NCI-H524 (cell line): ENCODE measurements at places on chromosomes 13 and 19.
A peak's percentile ranks its signal among the peaks of the same experiment; 100 is the strongest.

DNA sequence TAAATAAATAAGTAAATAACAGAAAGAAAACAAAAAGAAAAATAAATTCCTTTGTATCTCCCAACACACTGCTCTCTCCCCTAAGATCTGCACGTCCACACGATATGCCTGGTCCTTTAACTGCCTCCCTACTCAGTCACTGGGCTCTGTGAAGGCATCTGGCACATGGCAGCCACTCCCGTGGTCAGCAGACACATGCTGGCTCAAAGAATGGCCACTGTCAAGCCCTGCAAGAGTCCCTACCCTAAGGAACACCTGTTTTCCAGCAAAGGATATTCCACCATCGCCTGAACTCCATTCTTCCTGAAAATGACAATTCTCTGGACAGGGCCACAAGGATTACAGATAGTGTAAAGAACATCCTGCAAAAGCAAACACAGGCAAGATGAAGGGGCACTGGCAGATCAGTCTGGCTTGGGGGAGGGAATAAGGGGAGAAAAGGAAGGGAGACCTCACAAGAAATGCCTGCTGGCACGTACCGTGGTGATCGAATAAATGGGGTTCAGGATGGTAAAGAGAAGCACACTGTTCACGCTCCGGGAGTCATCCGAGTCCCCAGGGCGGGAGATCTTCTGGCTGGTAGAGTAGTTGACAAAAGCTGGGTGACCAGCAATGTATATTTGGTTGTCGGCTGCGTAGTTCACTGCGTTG lies 4.3 kb downstream of the HNRNPL start:
- DNase-seq: no peak

GRCh38 chr19:13026462-13027370 lies 31.4 kb downstream of the NFIX start:
- DNase-seq: no peak

- DNase-seq: peak; percentile 24
These were observed 581.3 kb downstream of the DACH1 start for GRCh38 chr13:71285700-71286099.

DNA sequence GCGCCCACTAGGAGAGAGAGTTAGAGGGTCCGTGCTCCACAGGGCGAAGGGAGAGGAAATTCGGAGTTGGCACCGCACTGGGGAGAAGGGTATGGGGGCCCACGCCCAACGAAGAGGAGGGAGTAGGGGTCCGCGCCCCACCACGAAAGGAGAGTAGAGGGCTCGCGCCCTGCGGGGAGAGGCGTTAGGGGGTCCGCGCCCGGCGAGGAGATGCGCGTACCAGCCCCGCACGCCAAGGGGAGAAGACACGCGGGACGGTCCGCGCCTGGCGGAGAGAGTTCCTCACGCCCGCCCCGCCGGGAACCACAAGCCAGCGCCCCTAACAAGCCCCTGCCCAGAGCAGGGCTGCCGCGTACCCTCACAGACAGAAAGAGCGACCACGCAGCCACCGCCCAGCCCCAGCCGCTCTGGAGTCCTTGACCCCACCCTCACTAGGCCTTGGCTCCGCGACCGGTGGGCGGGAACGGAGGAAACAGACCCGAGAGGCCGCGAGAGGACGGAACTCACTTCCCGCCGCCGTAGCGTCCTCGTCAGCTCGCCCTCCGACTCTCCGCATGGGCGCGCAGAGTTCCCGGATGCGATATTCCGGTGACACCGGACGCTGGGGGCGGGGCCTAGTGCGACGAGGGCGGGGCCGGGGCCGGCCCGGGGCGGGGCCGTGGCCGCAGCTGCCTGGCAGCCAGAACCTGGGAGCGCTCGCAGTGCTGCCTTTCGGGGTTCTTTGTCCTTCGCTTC lies 20.0 kb upstream of the ZSCAN18 start:
- no peak for DNase-seq

DNA sequence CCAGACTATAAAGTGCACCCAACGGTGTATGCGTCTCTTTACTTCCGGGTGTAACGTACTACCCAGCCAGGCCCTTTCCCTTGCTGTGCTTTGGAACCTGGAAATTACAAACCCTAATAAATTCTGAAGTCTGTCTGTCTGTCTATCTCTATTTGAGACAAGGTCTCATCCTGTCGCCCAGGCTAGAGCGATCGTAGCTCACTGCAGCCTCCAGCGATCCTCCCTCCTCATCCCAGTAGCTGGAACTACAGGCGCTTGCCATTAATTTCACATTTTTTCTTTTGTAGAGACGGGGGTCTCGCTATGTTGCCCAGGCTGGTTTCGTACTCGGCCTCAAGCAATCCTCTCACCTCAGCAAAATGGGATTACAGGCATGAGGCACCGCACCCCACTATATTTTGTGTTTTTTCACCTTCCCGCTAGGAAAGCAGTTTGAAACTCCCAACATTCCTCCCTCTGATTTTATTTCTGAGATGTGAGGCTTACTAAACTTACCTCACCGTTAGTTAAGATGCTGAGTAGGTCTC lies 469 bp upstream of the RNF6 start:
- DNase-seq: no peak

- DNase-seq: peak; percentile 35
These were observed 12.1 kb upstream of the CEACAM8 start for GRCh38 chr19:42606660-42607351.

DNA sequence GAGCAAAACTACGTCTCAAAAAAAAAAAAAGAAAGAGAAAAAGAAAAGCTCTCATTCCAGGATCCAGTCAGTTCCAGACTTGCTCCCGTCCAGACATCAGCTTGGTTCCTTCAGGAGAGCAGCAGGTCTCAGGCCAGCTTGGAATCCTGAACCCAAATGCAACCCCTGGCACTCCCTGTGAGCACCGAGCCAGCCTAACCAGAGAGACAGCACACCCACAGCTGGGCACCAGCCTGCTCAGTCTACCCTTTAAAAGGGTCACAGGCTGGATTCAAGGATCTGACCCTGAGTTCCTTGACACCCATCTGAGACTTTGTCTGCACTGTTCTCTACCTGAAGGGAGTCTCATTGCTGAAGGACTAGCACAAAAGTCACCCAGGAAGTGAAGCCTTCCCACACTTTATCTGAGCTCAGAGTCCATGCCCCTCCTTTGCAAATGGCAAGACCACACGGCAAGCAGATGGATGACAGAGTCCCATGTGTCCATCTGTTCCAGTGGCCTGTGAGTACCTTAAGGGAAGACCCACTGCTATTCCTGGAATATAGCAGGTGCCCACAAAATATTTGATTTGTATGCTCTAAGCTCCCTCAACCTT lies 1.4 kb downstream of the PEPD start:
- no peak for DNase-seq

GRCh38 chr19:11047866-11048265 lies 41.4 kb upstream of the LDLR start:
- DNase-seq: no peak
